ENCODE measurements at places on chromosomes 6 and 20.

GRCh38 chr6:31356216-31356945 lies 598 bp downstream of the HLA-B start:
- DNase-seq, result no peak

GRCh38 chr6:150547502-150548222 lies 52.0 kb upstream of the PLEKHG1 start:
- no peak for DNase-seq

- no peak for DNase-seq
These were observed 166.5 kb downstream of the KIF6 start for GRCh38 chr6:39558591-39559190.

GRCh38 chr20:9031991-9032390 lies 36.9 kb upstream of the PLCB4 start:
- no peak for DNase-seq

GRCh38 chr20:63855363-63856097 lies 5.8 kb upstream of the ABHD16B start:
- no peak for DNase-seq

Measured in T-helper 2 cell (primary cell).